ENCODE measurements at places on chromosomes 1 and 21.

DNA sequence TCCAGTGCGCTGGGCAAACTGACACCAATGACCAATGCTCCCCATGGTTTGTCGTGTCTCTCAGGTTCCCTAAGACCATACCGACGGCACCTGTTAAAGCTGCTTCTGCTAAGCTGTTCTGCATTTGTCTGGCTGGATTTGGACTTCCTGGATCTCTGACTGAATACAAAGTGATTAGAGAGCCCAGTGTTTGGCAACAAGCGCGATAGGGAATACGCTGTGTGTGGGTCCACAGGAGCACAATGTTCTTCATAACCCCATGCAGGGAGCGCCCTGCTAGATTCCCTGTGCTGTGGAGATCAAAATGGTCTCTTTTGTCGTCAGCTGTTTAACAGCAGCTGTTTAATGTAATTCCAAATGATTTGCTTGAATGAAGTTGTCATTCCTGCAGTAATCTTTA, 26.0 kb upstream of the ESRRG start:
- DNase-seq: no peak

DNA sequence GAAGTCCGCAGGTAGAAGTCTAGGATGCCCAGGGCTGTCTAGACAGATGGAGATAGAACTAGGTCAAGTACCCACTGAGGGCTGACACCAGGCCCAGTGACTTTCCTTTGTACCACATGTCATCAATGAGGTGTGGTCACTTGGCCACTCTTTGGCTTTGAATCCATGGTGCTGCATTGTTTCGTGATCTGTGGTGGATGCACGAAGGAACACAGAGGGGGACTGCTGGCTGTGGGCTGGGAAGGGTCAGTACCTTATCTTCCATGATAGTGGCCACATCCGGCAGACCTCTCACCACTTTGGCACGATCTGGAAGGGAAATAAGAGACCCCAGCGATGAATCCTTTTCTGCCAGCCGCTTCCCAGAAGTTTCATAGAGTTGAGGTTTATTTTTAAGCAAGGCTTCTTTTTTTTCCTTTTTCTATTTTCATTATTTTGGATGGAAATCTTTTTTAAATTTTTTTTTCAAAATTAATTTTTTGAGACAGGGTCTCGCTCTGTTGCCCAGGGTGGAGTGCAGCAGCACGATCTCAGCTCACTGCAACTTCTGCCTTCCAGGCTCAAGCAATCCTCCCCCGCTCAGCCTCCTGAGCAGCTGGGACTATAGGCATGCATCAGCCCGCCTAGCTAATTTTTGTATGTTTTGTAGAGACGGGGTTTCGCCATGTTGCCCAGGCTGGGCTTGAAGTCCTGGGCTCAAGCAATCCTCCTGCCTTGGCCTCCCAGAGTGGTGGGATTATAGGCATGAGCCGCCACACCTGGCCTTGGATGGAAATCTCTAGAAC, 53.1 kb downstream of the MYOM3 start:
- DNase-seq: no peak

DNA sequence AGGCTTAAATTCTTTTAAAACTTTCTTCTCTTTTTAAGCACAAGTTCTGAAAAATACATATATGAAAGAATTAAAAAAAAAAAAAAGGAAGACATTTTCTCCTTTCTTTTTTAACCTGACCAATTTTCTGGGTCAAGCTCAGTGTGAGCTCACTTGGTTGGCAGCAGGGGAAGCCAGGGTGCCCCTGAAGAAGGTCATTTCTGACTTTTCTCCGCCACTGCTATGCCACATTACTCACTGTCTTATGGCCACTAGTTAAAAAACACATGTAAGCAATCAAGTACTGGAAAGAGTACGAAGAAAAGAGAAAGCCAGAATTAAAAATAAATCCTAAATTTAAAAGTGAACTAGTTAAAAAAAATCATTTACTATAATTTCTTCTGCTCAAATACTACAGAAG, 275.0 kb downstream of the NEGR1 start:
- no peak for DNase-seq

GRCh38 chr1:12011998-12012397, 7.3 kb upstream of the MIIP start:
- no peak for DNase-seq

DNA sequence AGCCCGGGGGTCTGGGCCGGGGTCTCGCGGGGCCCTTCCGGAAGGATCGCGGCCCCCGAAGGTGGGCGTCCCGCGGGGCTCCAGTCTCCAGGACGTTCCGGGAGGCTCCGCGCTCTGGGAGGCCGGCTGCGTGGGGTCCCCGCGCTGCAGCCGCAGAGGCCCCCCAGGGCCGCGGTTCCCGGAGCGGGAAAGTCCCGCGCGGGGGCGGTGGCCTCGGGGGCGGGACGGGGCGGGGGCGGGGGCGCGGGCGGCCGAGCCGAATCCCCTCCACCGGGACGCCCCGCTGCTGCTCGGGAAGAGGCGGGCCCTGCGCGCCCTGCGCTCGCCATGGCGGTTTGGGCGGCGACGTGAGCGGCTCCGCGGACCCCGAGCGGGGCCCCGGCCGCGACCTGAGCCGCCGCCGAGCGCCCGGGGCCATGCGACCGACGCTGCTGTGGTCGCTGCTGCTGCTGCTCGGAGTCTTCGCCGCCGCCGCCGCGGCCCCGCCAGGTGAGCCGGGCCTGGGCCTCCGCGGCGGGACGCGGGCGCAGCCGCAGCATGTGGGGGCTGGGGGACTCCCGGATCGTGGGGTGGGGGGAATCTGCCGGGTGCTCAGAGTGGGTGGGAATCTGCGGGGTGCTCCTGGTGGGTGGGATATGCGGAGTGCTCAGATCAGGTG, at the start of gene IFNGR2:
IFNGR2 (plus strand) TSS at position 286 of the 658 bp plus-strand sequence; CDS start at position 417, 131 bp downstream.
- no peak for DNase-seq

DNA sequence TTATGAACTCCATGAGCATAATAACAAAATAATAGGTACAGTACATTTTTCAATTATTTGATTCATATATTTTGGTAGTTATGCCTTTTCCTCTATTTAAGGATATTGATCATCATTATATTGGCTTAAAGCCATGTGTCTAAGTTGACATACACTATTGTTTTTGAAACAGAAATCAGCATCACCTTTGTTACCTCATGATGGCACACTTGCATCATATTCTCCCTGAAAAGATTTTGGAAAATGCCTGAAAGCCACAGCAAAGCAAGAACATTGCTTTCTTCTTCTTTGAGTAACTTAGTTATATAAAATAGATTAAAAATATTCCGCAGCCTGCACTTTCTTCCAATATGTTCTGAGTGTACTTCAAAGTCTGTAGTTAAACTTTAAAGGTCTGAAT, 33.3 kb downstream of the TMPRSS15 start:
- no peak for DNase-seq

DNA sequence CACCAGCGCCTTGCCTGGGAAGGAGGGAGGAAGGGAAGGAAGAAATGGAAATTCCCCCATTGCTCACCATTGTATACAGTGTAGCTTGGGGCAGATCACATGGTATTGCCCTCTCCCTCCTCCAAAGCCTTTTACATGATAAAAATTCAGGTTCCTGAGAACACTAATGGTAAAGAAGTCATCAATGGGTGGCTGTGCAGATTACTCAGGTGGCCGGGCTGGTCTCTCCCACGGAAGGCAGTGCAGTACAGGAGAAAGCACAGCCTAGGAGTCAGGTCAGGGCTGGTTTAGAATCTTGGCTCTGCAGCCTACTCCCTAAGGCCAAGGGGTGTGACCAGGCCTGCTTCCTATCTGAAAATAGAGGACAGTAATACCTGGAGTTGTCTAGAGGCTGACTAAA, 107.9 kb downstream of the SUSD4 start:
- DNase-seq: no peak

DNA sequence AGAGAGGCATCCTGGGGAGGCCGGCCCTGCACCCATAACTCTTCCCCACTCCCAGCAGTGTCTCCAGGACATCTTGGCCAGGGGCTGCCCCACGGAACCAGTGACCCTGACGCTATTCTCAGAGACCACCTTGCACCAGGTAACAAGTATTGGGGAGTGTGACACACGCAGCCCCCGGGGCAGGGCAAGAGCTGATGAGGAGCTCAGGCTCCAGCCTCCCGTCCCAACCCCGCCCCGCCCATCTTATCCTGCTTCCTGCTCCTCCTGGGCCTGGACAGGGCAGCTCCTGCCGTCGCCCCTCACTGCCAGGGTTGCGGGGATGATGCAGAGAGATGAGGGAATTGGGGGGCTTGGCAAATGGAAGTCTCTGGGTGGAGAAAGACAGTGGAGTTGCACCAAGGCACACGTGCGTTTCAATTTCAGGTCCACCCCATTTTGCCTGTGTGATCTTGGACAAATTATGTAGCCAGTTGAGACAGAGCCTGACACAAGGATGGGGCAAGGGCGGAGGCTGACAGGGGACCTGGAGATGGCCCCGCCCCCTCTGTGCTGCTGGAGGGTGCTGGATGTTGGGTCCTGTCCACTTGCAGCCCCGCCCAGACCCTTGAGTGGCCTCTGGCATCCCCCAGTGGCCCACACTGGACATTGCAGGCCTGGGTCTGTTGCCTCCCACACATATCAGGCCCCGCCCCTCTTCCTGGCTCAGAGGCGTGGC, 10.7 kb downstream of the CLCNKA start:
- DNase-seq: peak; percentile 82

DNA sequence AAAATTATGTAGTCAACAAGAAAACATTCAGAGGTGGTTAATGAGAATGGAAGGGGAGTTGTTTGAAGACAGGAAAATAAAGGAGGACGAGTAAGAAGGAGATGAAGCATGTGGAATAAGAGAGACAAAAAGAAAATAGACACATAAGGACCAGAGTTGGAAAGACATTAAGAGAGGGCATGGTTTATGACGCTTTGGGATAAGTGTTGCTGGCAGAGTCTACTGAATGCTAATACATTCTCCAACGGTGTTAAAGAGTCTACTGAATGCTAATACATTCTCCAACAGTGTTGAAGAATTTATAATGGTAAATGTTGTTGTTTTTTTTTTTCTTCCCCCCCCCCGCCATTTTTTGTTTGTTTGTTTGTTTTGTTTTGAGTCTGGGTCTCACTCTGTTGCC, 13.1 kb downstream of the PRKAA2 start:
- no peak for DNase-seq

- DNase-seq: peak; percentile 27
These were observed 2.1 kb downstream of the SASS6 start for GRCh38 chr1:100130552-100131077.

DNA sequence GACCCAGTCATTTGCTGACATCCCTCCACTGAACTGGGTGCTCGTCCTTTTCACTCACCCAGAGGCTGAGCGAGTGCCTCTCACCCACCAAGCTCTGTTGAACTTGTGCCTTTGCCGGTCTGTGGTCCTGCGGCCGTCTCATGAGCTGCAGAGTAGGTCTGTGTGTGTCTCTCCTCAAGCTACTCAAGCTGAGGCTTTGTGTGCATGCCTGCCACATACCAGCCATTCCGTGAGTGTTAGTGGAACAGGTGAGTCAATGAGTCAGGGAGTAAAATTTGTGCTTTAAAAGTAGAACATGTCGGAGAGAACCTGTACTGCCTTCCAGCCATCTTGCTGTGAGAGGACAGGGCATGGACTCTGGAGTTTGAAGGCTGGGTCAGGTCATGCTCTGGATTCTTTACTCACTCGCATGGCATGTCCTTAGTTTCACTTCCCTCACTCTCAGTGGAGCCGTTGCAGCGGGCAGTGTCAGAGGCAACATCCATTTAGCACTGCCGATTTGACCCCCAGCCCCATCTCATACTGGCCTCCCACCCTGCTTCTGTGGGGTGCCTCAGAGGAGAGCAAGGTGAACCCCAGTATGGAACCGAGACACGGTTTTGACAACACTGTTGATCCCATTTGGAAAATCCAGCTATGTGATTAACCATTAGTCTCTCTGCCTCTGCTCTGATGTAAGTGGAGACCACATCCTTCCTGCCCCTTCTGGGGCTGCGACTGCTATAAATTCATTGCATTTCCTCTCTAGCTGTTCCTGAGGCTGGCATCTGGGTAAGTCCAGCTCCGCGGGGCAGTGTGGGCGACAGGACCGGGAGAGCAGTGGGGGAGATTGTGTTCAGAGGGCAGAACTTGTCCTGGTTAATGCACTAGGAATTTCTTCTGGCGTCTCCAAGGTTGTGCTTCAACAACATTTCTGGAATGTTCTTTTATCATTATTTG, at the start of gene NLRP3:
NLRP3 (plus strand) TSS at position 751 of the 939 bp plus-strand sequence. CDS start 2,628 bp downstream, outside the sequence.
- DNase-seq: no peak

Data from NCI-H460 (cell line).